ENCODE measurements at places on chromosomes 7 and 10. TPM values are rescaled to one million over a fixed set of nuclear protein-coding genes. Genes with fewer than 3 reads are reported as not detected.

GRCh38 chr10:118827466-118828155, 72.8 kb upstream of the CACUL1 start:
- DNase-seq: no peak

DNA sequence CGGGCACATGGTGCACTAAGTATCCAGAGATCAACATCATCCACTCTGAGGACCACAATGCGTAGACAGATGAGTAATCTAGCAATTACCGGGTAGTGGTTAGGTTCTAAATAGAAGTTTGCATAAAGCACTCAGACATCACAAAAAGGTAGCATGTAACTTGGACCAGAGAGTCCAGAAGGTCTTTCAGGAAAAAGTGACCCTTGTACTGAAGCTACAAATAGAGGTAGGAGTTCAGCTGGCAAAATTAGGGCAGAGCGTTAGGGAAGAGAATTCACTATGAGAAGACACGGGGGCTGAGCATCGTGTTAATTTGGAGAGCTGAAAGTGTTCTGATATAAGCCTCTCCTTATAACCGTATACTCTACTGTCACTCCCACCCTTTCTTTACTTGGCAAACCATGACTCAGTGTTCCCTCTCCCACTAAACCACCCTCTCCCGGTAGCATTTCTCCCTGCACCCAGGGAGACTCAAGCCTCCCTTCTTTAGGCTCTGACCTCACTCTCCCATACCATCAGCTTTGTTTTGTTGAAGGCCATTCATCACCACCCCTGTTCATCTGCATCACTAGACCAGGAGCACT, 222.2 kb upstream of the FZD1 start:
- no peak for DNase-seq

DNA sequence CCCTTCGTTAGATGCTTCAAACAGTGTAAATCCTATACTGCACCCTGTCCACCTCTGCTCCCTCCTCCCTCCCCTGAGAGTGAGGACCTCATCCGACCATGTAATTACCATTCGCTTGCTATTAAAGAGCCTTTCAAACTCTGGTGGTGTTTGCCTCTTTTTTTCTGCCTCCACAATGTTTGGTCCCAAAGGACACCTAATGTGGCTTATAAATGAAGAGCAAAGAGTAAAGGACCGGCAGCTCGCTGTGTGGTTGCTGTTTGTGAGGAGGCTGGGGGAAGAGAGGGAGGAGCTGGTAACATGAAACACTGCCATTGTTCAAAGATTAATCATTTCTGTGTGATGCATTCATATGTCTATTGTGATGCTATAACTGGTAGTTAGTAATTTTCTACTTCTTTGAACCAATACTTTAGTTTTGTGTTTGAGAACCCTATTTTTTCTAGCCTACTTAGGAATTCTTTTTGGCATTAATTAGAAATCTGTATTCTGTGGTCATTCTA, 27.9 kb downstream of the MTURN start:
- no peak for DNase-seq

GRCh38 chr10:52379287-52379686, 65.2 kb downstream of the DKK1 start:
- DNase-seq: no peak

DNA sequence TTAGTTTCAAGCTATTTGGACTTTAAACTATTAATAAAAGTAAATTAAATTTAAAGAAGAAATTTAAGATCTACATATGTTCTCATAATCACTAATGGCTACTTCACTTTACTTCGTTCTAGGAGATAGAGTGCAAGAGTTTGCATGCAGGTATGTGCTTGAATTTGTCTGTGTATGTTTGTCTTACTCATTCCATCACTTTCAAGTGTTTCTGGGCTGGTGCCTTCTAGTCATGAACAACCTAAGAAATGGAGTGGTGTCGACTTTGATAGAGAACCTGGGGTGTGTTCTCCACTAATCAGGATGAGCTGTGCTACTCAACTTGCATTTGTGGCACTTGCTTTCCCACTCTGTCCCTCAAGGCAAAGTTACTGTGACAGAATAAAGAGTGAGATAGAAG, 169.9 kb downstream of the KCND2 start:
- no peak for DNase-seq

DNA sequence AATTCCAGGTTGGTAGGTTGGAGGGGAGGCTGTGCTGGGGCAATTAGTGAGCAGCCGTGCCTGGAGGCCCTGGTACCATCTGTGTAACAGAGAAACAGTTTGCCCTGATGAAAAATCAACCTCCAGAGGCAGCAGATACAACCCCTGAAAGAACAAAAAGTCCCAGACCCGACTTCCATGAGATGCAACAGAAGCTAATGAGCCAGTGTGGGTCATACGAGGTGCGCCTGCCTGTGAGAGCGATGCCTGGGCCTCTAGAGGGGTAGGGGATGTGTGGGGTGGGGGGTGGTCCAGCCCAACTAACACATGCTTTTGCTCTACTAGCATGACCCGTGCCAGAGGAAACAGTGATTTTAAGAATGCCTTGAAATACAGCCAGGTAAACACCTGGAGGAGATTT, 39.3 kb downstream of the CELF2 start:
- DNase-seq: no peak

GRCh38 chr7:11315666-11316258, 342.1 kb downstream of the PHF14 start:
- no peak for DNase-seq

GRCh38 chr7:150357771-150358427, 10.7 kb upstream of the REPIN1 start:
- peak; percentile 50 for DNase-seq

DNA sequence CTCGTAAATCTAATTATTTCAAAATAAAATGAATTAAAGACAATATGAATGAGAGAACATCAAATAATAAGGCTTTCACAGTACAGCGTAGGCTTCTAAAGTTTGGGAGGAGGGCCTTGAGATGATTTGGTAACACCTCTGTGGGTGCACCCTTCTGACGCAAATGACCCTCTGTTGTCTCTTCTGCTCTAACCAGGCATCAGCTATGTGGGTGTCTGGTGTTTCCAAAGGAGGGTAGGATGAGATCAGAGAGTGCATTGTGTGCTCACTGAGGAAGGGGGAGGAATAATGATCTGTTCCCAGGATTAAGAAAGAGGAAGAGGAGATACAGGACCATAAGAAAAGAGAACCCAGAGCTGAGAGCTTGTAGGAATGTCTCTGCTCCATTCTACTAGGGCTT, 420.4 kb downstream of the SDK1 start:
- DNase-seq: no peak

- DNase-seq: no peak
Observed at GRCh38 chr7:66634816-66635215, 6.1 kb downstream of the KCTD7 start.

DNA sequence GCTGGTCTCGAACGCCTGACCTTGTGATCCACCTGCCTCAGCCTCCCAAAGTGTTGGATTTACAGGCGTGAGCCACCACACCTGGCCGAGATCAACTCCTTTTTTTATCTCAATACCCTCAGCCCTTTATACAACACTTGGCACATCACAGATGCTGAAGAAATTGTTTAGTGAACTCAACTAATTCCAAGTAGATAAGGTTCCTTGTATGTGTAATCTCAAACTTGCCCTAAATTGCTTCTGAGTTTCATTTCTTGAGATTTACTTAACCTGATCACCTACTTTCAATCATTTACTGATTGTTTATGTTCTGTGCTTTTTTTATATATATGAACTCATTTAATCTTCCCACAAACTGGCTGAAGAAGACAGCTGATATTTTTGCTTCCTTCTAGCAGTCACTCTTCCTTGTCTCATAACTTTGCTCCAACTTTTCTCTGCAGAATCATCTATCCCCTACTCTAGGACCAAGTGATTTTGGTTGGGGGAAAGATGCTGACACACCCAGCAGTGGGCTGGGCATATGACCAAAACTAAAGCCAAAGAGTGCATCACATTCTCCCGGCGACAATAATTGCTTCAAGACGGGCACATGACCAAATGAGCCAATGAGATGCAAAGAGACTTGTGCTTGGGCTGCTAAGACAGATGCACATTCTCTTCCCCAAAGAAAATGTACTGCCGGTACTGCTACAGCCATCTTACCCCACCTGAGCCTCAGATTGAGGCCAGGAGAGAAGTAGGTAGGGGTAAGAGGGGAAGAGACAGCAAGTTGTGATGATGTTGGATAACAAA, 40.3 kb upstream of the ARID5B start:
- DNase-seq: no peak

DNA sequence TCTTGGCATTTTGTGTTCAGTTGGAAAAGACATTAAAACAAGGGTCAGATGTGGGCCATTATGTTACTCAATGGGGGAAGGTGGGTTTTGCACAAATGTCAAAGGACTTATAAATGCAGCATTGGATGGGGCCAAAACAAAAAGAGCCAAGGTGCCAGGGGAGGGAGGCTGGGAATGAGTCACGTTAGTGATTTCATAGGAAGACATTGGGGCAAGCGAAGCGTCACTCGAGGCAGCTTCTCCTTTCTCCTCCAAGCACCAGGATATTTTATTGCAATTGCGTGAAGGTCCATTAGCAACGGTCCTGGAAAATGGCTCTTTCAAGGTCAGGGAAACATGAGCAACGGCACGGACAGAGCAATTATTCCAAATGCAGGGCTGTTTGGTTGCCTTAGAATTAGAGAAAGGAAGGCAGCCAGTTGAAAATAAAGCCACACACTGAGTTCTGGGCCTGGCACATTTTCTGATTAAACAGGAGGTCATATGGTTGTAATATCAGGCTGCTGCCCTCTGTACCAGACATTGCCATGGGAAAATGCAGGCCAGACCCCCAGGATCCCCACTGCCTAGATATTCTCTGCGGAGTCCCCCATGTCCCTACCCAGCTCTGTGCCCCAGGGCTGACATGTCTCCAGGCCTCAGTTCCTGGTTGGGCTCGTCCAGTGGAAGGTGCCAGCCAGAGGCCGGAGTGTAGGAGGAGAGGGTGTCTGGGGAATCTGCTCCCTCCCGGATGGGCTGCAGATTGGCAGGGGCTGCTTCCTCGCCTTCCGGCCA, 63.3 kb upstream of the NANOS1 start:
- DNase-seq: no peak

DNA sequence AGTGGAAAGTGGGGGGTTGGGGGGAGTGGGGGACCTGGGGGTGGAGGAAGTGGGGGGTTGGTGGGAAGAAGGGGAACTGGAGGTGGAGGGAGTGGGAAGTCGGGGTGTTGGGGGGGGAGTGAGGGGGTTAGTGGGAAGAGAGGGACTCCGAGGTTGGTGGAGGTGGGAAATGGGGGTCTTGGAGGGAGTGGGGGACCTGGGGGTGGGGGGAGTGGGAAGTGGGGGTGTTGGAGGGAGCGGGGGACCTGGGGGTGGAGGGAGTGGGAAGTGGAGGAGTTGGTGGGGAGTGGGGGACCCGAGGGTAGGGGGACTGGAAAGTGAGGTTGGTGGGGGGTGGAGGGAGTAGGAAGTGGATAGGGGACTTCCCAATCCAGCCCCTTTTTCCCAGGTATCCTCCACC, 906 bp upstream of the MMD2 start:
- DNase-seq: no peak

DNA sequence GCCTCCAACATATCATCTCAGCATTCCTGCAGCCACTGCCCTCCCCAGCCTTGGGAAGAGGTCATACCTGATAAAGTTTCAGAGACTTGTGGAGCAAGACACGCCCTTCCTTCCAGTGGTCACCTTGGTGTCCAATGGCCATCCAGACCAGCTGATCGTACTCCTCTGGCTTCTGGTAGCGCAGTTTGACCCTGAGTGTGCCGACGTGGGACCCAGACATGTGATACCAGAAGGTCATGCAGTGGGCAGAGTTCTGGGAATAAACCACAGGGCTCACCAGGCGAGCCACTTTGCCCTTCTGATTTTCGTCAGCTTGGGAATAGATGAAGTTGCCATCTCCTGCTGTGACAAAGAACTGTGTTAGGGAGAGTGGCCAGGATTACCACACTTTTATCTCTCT, 148.3 kb downstream of the NRP1 start:
- no peak for DNase-seq

DNA sequence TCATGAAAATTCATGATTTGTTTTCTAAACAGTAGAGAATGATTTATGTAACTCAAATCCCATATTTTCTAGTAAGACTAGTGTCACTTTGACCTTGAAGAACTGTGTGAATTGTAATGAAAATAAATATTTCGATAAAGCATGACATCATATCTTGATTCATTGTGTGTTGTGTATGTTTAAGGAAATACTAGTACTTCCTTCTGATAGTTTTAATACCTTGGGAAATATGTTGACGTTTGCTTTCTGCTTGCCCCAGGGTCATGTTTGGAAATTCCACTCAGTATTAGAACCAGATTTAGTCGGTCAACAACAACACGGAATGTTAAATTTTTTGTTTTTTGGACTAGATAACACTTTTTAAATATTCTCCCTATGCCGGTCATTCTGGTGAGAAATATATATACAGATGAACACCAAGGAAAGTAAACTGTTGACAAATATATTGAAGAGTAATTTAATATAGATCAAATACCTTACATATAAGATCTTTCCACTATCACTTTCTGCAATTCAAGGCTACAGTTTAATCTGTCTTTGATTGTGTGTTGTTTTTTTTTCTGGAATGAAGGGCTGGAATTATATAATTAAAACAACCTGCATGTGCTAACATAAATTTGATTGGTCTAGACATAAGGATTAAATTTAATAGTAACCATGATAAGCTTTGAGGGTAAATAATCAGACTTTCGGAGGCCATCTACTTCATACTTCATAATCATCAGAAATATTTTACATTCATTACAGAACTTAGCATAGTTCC, 126.2 kb downstream of the MDFIC start:
- no peak for DNase-seq

GRCh38 chr7:1478480-1478879, 19.2 kb upstream of the MICALL2 start:
- no peak for DNase-seq

CCAR1 gene
- total RNA-seq: 45.8 TPM

H2BK1 gene
- total RNA-seq: not detected

PGAM2 gene
- 1.1 TPM for total RNA-seq

GPR37 gene
- total RNA-seq: 0.96 TPM

TMEM196 gene
- total RNA-seq: not detected

RABGEF1 gene
- total RNA-seq: 23.1 TPM

Data from upper lobe of right lung (tissue), 1 donor.